ENCODE measurements at places on chromosomes 2 and 18. TPM values are rescaled to one million over a fixed set of nuclear protein-coding genes. Genes with fewer than 3 reads are reported as not detected.

MARCHF4 gene
- total RNA-seq, result not detected

FLACC1 gene
- total RNA-seq, result 1.1 TPM

TCF4 gene
- 64.1 TPM for total RNA-seq

UGT1A3 gene
- not detected for total RNA-seq

ECEL1 gene
- total RNA-seq, result not detected

LIMS3 gene
- total RNA-seq, result 3.7 TPM
